Type B pancreatic cell (in vitro differentiated cells): ENCODE measurements at places on chromosomes 11 and 22.

DNA sequence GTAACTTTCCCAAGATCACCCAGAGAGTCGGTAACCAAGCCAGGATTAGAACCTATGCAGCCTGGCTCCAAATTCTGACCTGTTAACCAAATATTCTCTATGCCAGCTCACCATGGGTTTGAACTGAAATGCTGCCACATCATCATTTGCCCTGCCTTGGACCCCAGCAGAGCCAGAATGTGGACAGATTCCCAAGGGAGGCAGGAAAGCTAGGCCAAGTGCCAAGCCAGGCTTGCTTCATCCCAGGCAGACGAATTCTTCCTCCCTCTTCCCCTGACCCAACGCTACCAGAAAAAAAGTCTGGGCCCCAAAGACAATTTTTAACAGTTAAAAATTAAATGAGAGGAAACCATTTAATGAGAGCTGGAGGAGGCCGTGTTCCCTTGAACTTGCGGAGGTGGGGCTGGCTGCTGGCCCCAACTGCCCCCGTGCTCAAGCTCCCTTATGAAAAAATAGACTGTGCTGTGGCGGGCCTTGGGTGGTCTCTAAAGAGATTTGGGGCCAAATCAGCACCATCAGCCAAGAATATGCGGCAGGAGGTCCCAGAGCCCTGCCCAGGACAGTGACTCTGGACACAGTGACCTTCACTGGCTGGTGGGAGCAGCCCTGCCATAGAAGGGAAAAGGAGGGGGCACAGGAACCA is 184.1 kb upstream of the SYT13 start:
- no peak for DNase-seq

DNA sequence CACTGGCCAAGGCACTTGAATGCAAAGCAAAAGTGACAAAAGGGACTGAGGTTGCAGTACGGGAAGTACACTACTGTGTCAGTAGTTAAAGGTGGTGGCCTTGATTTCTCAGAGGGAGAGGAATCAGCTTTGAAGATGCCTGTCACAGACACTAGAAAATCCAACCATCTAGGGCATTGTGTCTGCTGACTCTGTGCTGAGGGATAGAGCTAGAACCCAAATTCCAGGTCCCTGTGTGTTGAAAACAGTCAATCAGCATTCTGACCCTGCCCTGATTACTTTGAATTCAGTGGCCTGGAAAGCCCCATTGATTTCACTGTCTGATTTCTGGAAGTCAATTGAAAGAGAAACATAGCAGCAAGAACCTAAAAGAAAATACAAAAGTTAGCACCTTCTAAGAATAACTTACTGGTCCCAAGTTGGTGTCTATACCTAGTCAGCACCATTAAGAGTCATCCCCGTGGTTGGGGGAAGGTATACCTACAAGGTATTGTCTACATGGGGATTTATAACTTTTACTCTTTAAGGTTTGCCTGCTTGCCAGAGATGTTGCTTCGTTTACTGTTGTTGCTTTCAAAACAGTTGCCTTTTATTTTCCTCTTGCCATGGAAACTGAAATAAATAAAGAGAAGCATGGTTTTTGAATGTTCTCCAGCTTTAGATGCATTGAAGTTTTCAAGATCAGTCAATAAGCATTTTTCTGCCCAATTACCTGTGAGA is 97.3 kb downstream of the PDHX start:
- DNase-seq = no peak

GRCh38 chr11:2991452-2992233 is 486 bp downstream of the NAP1L4 start:
- no peak for DNase-seq

- DNase-seq = no peak
These were observed 109.7 kb downstream of the DCDC1 start for GRCh38 chr11:31259797-31260196.

DNA sequence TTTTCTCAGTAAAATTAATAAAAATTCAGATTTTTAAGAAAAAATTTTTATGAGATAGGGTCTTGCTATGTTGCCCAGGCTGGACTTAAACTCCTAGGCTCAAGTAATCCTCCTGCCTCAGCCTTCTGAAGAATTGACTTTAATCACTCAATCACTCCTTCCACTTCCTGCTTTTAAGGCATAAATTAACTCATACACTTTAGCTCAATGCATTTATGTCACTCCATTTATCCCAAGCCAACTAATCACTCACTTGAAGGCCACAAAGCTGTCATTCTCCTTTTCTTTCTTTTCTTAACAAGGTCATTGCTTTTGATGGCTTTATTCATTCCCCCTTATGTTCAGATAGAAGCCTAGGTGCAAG is 877 bp downstream of the ALG9 start:
- no peak for DNase-seq

- no peak for DNase-seq
These were observed 445 bp upstream of the VWCE start for GRCh38 chr11:61295596-61295926.

- no peak for DNase-seq
These were observed 479.4 kb downstream of the JRKL start for GRCh38 chr11:96869207-96869606.

DNA sequence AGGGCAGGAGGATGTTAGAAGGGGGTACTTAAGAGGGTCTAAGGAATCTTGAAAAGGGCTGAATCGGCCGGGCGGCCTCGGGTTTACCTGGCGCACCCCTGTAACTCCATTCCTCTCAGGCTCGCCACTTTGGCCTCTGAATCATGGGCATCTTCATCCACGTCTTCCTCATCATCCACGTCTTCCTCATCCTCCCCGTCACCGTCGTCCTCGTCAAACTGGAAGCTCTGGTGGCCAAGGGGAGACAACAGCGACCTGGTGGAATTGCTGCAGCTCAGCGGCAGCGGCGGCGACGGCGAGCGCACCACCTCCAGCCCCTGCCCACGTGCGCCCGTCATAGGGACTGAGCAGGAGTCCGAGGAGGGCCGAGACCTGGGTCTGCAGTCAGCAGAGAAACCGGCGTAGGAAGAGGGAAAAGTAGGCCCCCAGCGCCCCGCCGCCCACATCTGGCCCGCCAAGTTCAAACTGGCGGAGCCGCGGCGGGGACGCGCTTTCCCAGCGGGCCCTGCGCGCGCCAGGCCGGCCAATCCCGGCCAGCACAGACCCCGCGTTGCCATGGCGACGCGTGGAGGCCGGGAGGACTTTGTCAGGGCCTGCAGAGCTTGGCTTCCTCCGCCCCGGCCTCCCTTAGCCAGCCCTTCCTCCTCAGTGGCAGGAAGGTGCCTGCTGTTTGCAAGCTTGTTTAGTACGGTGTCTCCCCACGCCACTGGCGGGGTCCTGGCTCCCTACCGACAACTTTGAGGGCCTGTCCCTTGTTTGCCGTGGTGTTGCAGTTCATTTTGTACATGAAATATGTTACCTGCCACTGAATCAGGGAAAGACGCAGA is at the start of gene CCDC34:
CCDC34 (minus strand) TSS at position 467 of the 827 bp plus-strand sequence; CDS start at position 446, 21 bp downstream.
- DNase-seq = peak; percentile 93

DNA sequence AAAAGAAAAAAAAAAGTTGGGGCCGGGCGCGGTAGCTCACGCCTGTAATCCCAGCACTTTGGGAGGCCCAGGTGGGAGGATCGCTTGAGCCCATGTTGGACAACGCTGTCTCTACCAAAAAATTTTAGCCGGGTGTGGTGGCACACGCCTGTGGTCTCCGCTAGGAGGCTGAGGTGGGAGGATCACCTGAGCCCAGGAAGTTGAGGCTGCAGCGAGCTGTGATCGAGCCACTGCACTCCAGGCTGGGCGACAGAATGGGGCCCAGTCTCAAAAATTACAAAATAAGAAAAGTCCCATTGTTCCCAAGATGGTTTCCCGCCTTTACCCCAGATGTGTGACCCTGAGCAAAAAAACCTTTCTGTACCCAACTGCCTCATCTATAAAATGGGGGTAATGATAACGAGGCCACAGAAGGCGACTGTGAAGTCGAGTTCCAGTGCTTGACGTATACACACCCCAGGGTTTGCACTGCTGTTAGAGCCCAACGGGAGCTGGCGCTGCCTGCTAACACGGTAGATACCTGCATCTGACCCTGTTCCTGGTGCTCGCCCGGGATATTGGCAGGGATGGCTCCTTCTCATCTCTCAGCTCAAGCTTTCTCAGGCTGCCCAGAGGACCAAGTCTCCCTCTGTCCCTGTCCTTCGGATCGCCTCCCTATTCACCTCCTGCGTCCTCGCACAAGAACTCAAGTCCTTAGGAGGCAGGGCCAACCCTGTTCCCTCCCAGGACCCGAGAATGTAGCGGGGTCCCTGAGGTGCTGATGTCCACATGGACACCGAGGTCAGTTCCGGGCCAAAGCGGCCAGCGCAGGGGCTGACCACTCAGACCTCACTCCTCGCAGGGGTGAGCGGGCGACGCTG is 1.1 kb upstream of the RPLP2 start:
- no peak for DNase-seq

DNA sequence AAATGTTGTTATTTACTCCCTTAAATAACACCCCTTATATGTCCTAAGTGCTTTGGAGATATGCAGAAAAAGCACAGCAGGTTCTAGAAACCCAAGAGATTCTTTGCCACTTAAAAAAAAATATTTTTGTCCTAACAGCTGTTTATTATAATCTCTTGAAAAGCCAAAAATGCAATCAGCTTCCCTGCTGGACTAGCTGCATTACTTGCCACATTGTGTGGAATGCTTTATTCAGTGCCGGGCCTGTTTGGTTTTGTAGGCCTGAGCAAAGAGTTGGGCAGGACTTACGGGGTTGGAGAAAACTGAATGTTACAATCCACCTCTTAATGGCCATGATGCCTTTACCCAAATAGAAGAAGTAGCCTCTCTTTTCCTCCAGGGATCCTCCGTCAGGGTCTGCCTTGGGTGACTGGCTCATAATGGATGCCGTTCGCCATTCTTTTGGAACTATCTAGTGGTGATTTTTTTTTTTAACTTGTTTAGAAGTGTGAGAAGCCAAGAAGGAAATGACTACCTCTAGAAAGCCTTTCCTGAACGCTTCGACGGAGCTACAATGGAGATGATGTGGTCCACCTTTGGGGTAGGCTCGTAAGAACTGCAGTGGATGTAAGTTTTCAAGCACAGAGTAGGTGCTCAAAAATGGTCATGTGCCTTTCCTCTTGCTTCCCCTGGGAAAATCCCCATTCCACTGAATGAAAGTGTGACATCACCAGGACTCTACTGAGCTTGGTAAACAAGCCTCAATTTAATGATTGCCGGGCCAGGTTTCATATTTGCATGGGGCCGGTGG is 241.3 kb upstream of the NCAM1 start:
- no peak for DNase-seq

DNA sequence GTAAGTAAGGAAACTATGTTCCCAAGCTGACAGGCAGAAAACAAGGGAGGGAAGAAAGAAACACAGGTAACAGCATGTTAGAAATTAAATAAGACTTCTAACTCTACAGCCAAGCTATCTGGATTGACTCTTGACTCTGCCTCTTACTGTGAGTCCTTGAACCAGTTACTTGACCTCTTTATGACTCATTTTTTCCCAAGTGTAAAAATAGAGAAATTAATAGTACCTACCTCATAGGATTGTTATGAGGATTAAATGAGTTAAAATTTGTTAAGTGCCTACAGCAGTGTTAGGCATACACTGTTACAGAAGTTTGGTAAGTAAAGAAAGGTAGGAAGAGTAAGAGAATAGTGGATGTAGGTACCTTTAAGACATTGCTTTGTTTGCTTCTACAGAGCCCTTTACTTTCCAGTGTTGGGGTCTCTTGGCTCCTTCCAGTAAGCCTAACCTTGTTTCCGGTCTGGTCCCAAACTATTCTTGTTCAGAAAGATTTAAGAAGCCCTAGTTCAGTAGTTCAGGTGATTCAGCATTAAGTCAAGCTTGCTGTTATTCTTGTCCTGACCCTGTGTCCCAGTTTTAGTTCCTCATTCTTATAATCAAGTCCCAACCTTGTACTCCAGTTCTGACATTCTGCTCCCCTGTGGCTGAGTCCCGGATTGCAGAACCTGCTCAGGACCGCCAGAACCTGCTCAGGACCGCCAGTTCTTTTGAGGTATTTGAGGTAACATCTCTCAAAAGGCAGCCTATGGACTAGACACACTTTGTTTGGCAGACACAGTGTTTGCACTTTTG is 963.4 kb upstream of the CCDC90B start:
- DNase-seq = no peak
